Epithelial cell of esophagus (primary cell): ENCODE measurements at places on chromosomes 4 and X.
A peak's percentile ranks its signal among the peaks of the same experiment; 100 is the strongest.

- DNase-seq: no peak
Observed at GRCh38 chrX:104427693-104428092, 138.3 kb upstream of the IL1RAPL2 start.

DNA sequence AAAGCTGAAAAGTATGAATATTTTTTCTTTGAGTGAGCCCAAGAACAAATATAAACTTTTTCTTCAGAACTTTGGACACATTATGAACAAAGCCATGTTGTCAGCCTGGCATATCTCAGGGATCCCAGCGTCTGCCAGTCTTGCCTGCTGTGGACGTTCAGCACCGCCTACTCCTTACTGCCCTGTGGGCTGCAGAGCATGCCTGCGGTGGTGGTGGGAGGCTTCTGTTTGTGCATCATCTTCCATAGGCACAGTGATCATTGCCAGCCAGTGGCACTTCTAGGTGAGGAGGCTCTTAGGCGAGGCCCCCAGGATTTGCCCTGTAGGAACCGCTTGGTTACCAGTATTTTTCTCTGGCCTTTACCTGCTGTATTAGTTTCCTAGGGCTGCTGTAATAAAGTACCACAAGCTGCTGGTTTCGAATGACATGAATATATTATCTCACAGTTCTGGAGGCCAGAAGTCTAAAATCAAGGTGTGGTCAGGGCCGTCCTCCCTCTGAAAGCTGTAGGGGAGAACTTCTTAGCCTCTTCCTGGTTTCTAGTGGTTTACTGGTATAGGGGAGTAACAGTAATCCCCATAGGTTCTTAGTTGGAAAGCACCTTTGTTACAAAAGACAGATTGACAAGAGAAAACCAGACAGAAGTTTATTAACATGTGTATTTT lies 15.4 kb downstream of the ANXA3 start:
- no peak for DNase-seq

DNA sequence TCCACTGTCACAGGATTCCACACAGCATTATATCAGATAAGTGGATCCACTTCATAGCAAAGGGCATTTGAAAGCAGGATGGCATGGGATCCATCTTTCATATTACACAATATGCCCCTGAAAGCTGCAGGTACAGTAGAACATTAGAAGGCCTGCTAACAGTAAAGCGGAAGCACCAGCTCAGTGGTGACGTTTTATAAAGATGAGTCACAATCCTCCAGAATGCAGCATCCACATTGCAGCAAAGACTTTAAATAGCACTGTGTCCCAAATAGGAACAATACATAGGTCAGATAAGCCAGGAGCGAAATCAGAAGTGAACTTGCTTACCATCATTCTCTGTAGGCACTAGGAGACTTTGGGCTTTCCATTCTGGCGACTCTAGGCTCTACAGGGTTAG lies 609.5 kb upstream of the FAT1 start:
- DNase-seq: peak; percentile 21

GRCh38 chrX:49247346-49247745 lies 12.1 kb downstream of the CCDC22 start:
- DNase-seq: no peak

DNA sequence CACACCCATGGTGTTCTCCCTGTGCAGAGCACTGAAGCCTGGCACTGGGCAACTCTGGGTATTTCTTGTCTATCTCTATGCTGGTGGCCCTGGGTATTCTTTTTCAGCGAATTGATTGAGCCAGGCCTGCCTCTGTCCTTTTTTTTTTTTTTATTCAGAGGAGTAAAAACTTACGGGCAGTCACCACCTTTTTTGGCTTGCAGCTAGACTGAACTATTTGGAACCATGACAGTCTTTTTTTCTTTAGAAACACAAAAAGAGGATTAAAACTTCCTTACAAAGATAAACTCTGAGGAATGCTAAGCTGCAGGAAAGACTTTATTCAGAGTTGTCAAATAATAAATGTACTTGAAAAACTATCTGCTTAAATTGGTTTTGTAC lies 119.2 kb upstream of the STIM2 start:
- DNase-seq: no peak

DNA sequence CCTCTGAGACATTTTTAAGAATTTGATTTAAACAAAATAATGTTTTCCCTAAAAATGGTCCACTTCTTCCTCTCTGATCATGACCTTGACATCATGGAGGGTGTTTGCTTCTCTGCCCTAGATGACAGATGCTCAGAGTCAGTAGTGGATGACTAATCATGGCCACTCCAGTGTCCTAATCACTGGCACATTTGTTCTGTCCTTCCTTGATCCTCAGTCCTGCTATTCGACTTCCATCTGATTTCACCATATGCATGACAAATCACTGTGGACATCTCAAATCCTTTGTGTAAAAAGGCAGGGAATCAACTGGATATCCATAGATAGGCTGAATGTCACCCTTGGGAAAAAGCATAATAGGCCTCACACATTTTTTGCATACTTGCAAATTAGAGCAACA lies 9.0 kb downstream of the CRMP1 start:
- no peak for DNase-seq

DNA sequence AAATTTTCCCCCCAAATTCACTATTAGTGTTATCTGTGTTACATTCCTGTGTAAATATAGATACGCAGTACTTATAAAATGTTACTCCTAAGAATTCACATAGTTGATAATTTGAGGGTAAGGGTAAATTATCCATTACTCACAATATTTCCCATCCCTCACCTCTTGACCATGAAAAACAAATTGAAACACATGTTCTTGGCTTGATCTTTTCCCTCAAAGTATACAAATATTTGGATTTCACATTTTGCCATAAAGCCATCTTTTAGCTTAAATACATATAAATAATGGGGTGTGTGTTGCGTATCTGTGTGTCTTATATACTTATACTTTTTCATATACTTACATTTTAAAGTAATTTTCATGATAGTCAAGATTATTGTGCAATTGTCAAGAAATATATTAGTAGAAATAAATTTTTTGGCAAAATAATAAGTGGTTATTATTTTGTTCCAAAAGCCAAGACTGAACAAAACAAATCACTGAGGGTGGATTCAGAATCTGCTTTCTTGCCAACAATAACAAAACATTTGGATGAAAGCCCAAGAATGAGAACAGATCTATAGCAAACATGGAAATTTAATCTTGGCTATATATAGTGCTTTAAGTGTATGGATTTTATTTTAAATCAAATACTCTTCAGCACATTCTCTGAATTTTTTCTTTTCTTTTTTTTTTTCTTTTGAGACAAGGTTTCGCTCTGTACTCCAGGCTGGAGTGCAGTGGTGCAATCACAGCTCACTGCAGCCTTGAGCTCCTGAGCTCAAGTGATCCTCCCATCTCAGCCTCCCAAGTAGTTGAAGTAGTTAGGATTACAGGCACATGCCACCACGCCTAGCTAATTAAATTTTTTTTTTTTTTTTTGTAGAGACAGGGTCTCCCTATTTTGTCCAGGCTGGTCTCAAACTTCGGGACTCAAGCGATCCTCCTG lies 48.5 kb upstream of the PRSS48 start:
- DNase-seq: peak; percentile 10

- peak; percentile 39 for DNase-seq
Observed at GRCh38 chr4:182245541-182246215, 2.5 kb downstream of the TENM3 start.

GRCh38 chr4:152778656-152779512 lies 646 bp downstream of the TIGD4 start:
- peak; percentile 21 for DNase-seq

DNA sequence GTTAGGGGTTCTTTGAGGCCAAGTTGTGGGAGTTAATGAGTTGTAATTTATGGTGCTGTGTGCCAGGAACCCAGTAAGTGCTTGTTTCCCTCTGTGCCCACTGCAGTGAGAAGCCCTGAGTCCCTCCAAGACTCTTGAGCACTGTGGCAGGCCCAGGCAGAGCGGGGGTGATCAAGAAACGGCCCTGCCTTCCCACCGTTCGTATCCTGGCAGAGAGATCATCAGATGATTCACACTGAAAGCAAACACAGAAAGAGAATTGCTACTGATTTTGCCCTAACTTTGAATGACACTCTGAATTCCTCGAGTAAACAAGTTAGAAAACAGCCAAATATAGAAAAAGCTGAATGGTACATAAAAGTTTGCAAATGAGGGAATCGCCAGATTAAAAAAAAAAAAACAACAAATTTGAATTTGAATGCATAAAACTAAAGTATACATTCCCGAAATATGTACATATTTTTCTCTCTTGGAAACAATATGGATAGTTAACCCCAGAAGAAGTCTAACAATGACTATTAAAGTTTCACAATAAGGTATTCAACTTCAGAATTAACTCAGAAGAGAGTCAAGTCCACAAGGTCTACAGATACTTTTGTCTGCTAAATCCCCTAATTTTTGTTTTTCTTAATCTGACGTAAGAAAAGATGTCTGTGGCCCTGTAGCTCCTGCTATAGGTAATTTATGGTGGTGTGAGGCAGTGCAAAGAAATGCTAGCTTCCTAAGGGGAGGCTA lies 71.8 kb downstream of the AFAP1 start:
- peak; percentile 79 for DNase-seq

DNA sequence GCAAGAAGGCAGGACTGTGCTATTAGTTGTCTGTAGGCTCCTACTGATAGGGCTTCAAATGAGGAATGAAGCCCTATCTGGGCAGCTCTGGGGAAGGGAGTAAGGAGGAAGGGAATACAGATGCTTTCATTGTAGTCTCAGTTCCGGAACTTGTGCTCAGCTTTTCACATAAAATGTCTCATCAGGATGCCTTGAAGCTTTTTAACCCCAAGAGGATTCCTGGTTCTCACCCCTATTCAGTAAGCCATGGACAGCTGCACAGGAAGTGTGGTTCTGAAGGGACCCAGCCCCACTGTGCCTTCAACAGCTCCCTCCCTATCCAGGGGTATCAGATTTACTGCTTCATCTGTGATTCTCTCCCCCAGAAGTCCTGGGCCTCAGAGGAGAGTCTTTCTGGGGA lies 5.0 kb downstream of the ARMCX5 start:
- no peak for DNase-seq
